ENCODE measurements at places on chromosomes 6 and 20.

GRCh38 chr20:45100563-45101245, at the start of gene KCNS1:
TSS of gene KCNS1 (minus strand) at chr20:45101127. CDS start at chr20:45099236, 1,891 bp downstream.
- no peak for DNase-seq

GRCh38 chr20:33423141-33423834, 20.3 kb downstream of the SNTA1 start:
- DNase-seq: no peak

DNA sequence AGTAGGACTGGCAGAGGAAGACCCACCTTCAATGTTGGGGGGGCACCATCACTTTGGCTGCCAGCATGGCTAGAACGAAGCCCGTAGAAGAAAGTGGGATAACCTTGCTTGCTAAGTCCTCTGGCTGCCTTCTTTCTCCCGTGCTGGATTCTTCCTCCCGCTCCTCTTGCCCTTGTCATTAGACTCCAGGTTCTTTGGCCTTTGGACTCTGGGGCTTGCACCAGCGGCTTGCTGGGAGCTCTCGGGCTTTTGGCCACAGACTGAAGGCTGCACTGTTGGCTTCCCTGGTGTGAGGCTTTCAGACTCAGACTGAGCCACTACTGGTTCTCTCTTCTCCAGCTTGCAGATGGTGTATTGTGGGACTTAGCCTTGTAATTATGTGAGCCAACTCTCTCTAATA, 28.2 kb downstream of the GSTA2 start:
- no peak for DNase-seq

- no peak for DNase-seq
Measured at GRCh38 chr20:10659651-10660601, 13.9 kb downstream of the JAG1 start.

GRCh38 chr20:59988141-59988540, 29.9 kb downstream of the CDH26 start:
- DNase-seq: no peak
